ENCODE measurements at places on chromosomes 12 and 14. TPM values are rescaled to one million over a fixed set of nuclear protein-coding genes. Genes with fewer than 3 reads are reported as not detected.

The PKP2 gene
- total RNA-seq, result 0.54 TPM

The IFI27 gene
- total RNA-seq, result 96.3 TPM

The GLS2 gene
- total RNA-seq, result 0.85 TPM

The SYNDIG1L gene
- total RNA-seq, result 0.21 TPM

The NELL2 gene
- total RNA-seq, result 0.63 TPM

The CLEC4E gene
- total RNA-seq, result 4.5 TPM

The BDKRB2 gene
- 2.6 TPM for total RNA-seq

All from thoracic aorta (tissue), 2 donors.